Esophagus squamous epithelium (tissue), 5 donors: ENCODE measurements at places on chromosomes 2 and 18.

DNA sequence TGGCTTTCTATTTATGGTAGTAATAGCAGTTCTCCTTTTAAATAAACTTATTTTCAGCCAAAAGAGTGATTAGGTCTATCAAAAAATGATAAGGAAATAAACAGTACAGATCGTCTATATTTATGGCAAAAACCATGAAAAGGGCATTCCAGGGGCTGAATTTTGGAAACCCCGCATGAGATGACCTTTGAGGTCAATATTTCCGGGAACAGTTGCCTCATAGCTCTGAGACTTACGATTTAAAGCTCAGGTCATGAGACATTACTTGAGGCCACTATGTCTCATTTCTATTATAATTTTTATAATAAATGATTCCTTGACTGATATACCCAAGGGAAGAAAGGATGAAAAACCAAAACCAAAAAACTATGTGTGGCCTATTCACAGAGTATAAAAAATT lies 101.1 kb downstream of the LDLRAD4 start:
- no peak for DNase-seq

DNA sequence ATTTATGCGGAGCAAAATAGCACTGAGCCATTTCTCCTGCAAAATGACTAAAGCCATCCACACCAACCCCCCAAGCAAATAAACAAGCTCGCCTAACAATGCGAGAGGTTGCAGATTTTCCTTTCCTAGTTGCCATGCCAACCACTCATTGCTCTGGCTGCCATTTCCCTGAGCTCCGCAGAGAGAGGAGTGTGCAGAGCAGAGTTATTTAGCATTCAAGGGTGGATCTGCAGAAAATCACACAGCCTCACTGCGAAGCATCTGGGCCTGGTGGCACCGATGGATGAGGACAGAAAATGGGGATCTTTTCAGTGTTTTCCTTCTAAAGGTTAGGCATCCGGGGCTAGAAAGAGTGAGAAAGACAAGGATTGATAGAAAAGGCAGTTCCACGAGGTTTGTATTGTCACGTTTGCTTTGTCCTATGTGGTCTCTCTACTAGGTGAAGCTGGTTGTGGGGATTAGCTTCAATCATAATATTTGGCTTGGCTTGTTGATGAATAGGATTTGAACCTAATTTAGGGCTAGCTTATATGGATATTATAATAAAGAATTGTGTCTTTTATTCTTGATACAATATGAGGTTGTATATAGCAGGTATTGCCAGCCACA lies 110.2 kb upstream of the UNC80 start:
- DNase-seq = no peak

DNA sequence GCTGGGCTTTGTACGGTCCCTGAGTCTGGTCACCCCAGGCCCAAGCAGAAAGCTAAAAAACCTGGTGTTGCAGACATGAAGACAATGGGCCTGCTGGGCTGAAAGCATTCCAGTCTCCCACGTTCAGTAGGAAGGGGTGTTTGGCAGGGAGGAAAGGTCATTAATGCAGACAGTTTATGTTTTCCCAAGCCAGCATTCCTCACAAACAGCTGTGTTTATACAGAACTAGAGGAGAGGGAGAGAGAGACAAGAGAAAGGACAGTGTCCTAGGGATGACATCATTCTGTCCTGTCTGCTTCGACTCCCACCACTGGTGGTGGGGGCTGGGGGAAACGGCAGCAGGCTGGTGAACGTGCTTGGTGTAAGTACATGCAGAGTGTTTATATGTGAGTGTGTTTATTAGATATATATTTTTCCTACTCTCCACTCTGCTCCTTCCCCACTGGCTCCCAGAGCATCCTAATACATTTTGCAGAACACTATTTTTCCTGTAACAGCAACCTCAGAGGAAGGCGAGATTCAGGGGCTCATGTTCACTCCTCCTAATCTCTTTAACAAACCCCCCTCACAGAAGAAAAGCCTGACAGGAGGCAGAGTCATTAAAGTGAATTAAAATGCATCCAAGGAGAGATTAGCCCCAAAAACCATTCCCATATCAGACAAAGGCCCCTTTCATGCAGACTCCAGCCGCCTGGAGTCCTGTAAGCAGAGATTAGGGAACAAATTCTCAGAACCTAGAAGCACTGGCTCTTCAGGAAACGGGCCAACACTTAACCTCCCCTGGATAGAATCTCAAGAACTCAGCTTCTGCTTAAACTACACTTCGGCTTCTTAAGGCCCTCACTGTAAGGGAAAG lies 380.4 kb downstream of the TNS1 start:
- DNase-seq = no peak

- DNase-seq = no peak
These were observed 46.5 kb downstream of the UNC50 start for GRCh38 chr2:98654699-98655495.

- DNase-seq = no peak
These were observed 6.3 kb downstream of the MYOM1 start for GRCh38 chr18:3213300-3214059.

DNA sequence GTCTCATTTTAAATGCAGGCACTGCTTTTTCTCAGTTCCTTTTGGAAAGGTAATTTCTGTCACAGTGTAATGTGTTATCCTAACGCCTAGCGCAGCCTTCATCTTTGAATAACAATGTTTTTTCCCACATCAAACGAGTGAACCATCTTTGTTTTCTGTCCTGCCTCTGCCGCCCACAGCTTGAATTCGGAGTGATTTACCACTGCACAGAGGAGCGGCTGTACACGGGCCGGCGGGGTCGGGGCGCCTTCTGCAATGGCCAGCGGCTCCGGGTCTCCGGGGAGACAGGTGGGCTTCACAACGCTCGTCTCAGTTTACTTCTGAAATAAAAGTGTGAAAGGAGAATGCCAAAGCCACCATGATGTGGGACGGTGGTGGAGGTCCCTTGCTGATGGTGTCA lies 32.8 kb downstream of the IMPA2 start:
- DNase-seq = no peak

GRCh38 chr18:75127143-75128021 lies 81.6 kb downstream of the PTGR3 start:
- DNase-seq = no peak

- no peak for DNase-seq
These were observed 248.9 kb upstream of the THUMPD2 start for GRCh38 chr2:40027968-40028367.

DNA sequence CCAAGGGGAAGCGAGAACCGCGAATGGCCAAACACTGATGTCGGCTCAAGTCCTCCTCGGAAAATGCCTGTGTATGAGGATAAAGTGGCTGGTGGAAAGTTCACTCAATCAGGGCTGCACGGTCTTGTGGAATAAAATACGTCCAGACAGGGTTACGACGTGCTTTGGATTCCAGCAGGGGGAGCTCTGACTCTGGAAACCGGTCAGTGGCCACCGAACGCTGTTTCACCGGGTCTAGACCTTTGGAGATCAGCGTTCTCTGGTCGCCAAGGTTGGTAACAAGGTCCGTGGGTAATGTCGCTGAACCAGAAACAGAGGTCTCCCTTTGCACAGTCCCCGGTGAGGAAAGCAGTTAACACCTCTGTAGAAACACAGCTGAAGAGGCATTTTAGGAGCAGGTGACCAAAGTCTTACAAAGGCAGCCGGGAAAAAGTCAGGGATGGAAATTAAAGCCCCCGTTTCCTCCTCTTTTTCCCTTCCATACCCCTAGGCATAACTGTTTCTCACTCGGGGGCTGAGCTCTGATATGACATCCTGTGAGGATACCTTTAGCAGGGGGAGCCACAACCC lies 47.8 kb downstream of the CDCA7 start:
- no peak for DNase-seq

DNA sequence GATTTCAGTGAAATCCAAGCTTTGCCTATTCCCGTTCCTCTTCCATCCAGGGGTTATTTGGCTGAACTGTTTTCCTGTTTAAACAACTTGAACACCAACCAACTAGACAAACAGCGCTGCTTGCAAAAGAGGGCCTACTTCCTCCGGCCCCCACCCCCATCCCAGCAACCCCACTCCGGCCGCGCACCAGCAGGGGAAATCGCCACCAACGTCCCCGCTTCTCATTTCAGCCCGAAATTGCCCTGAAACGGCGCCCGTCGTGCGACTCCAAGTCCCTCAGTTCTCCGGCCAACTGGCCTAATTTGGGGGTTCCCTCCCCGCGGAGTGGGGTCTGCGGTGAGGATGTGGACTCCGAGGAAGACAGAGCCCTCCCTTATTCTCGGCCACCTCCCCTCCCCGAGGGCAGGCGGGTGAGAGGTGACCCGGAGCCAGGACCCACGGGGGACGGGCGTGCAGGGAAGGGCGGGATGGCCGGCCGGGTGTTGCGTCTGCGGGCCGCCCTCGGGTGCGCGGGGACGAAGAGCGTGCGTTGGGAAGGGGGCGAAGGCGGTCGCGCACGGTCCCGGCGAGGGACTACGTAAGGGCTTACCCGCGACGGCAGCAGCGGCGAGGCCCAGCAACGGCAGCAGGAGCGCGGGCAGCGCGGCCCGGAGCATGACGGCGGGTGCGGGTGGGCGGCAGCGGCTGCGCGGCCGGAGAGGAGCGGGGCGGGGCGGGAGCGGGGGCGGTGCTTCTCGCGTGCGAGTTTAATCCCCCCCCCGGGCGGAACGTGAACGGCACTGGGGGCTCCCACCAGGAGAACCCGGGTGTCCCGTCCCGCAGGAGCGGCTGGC lies at the start of gene CD302:
CD302 (minus strand) TSS at position 666 of the 833 bp plus-strand sequence; CDS start at position 656, 10 bp downstream.
- peak; percentile 10 for DNase-seq

GRCh38 chr2:64111426-64111825 lies 32.8 kb downstream of the PELI1 start:
- DNase-seq = no peak

- DNase-seq = no peak
These were observed 52.8 kb upstream of the MEIS1 start for GRCh38 chr2:66382091-66382490.
